ENCODE measurements at places on chromosomes 13 and 19. TPM values are rescaled to one million over a fixed set of nuclear protein-coding genes. Genes with fewer than 3 reads are reported as not detected.

The TBXA2R gene
- 4.8 TPM for total RNA-seq

The CD70 gene
- not detected for total RNA-seq

The ARMC6 gene
- total RNA-seq, result 42.8 TPM

The CLN5 gene
- total RNA-seq, result 38.4 TPM

The ZSCAN18 gene
- total RNA-seq, result 16.0 TPM

The LYPD5 gene
- total RNA-seq, result 0.43 TPM

The TMEM221 gene
- not detected for total RNA-seq

The FGF21 gene
- not detected for total RNA-seq

The SHISA2 gene
- not detected for total RNA-seq

The C19orf85 gene
- not detected for total RNA-seq

The SMIM44 gene
- not detected for total RNA-seq

The NCR1 gene
- not detected for total RNA-seq

DNA sequence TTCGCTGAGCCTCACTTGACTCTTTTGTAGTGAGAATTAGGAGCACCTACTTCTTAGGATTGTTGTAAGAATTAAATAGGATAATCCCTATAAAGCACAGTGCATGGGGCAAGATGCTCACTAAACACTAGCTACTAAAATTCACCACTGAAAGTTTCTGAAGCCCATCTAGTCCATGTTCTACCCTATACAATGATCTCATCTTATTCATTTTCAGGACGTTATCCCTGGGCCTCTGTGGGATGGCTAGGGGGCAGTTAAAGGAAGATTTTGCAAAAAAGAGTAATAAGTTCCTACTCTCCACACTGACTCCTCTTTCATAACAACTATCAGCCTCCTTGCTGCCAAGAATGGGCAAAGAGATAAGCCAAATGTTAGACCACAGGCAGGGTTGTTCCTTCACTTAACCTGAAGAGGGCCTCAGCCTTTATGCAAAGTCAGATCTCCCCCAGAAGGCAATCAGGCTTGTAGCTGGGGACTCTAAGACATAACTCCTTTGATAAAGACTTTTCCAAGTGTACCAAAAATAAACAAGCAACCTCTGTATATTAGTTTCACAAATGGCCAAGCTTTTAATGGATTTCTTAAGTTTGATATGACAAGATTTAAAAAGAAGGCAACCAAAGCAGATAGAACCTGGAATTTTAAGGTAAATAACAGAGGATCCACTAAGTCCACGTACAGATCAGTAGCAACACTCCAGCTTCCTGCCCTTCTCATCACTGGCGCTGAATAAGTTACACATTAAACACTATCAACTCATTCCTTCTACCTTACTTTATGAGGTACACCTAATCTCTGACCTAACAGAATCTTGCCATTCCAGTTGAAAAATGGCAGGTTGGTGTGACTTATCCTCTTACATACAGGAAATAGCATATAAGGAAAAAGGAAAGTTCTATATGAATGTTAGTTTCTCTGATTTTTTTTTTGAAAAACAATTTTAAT lies 44.4 kb downstream of the ELF1 start:
- peak; percentile 69 for DNase-seq

DNA sequence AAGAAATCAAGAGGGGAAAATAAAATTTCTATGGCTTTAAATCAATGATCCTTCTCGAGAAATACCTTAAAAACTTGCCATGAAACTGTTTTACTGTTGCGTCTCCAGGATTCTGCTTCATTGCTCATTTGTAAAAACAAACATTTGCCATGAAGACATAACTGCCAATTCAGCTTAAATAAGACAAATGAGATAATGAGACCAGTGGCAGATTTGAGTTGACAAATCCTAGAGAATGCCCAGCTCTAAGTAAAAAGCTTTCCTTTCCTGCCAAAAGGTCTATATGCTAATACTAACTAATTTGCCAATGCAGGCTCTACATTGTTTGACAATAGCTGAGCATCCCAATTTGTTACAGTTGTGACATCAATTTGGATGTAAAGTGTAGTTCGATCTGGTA lies 400.5 kb upstream of the PCDH9 start:
- no peak for DNase-seq

DNA sequence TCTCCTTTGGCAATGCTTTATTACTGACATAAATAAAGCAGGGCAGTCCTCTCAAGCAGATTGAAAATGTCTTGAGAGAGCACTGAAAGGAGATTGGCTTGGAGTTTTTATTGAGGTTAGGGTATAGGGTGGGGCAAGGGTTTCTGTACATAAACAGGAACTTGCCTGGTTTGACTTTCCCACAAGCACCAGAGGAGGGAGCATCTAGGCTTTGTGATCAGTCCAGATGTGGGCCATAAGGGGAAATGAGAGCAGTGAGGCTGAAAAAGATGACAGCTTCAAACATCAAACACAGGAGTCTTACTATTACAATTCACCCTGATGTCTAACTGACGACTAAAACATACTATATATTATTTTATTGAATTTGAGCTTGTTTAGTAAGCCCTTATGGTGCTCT lies 260.9 kb downstream of the MTUS2 start:
- peak; percentile 28 for DNase-seq

- no peak for DNase-seq
These were observed 15.0 kb downstream of the LRRC4B start for GRCh38 chr19:50553134-50553703.

- no peak for DNase-seq
These were observed 206.2 kb downstream of the URI1 start for GRCh38 chr19:30148039-30148790.

- DNase-seq, result no peak
These were observed 1519.6 kb downstream of the PCDH9 start for GRCh38 chr13:65710514-65710913.

DNA sequence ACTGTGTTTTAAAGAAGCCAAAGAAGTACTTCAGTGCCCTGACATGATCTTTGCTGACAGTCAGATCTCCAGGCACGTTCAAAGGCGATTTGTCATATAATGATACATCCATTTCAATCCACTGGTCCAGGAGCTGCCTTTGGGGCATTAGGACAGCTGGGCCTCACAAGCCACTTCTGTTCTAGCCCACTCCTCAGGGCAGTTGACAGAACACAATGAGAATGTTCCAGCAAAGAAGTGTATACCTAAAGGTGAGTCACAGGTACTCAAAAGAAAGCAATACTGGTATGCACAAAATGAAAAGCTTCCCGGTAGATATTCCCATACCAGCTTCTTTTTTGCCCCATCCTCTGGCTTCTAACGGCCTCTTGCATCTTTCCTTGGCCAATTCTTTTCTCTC lies 12.5 kb upstream of the MAP3K10 start:
- DNase-seq, result no peak

GRCh38 chr13:76813000-76813691 lies 73.1 kb downstream of the KCTD12 start:
- DNase-seq, result no peak

DNA sequence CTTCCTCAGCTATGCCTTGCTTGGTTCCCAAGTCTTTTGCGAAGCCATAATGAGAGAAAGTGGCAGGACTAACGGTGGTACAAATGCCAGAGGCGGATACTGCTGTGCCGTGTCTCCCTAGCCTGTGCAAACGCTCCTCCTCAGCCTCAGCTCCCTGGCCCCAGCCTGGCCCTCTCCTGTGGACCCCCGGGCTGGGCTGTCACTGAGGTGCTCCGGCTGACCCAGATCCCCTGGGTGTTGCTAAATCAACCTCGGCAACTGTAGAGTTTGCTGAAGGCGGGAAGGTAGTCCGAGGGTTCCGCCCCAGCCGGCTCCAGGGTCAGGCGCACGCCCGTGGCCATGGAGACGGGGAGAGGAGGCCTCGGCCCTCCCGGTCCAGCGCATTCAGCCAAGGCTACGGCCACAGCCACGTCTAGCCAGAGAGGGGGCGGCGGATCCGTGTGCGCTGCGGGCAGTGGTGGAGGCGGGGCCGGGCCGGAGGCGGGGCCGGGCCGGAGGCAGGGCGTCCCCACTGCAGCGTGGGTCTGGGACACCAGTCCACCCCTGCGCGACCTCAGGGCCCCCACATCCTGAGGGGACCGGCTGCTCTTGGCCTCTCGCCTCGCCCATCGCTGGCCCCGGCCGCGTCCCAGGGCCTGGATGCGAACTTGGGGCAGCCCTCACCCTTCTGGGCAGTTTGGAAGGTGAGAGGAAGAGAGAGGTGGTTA lies 16.4 kb upstream of the ZNF492 start:
- no peak for DNase-seq

DNA sequence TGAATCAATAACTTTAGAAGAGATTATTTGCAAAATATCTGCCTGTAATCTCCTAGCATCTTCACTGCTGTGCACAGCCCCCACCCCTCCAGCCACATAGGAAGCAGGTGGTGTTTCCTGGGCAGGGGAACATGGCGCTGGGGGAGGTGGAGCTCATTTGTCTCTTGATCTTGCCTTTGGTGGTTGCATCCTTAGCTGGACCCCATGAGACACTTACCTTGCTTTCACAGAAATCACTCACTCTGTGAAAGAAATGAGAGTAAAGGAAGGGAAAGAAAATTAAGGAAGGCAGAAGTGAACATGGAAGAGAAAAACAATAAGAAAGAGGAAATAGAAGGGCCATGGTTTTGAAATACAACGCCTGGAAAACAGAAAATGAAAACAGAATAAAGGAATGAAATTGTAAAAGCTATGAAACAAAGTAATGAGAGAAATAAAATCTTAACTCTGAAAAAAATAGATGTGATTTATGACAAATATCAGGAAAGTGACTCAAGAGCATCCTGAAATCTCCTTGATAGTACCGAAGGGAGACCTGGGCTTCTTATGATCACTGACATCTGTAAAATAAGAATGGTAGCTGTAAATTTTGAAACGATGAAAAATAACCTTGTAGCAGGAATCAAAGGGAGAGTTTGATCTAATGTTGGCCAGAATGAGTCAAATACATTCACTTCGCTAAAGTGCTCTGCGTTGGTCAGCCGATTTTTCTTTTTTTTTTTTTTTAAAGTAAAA lies 17.2 kb upstream of the RNASEH2B start:
- DNase-seq, result no peak

DNA sequence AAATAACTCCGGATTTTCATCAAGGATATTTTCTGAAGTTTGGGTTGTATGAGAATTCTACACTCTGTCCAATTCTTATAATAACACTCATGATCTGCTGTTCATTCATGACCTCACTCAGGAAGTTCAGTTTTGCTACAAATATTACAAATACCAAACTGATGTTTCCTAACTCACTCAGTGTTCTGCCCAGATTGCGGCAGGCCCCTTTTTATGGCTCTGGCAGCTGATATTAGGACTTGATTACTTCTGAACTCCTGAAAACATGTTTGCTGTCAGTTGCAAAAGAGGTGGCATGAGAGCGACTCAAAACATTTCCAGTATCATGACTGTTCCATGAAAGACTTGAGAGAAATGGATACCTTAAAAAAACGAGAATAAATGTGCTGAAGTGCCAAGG lies 188.0 kb downstream of the RGCC start:
- peak; percentile 94 for DNase-seq

GRCh38 chr13:66558506-66558905 lies 671.6 kb downstream of the PCDH9 start:
- DNase-seq, result no peak

DNA sequence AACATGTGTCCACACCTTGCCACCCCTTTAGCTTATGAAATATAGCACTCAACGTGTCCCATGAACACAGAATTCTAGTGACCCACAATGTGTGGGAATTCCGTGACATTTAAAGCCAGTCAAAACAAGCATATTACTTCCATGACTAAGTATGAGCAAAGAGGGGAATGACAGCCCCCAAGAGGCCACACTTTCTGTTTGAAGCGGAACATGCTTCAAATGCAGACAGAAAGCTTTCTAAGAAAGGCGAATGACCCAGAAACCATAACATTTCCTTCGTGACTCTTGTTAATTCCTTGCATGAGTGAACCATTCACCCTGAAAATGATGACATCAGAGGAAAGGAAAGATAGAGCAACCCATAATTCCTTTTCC lies 122.0 kb upstream of the FNDC3A start:
- DNase-seq, result peak; percentile 77

GRCh38 chr13:94917824-94918223 lies 205.5 kb upstream of the SOX21 start:
- DNase-seq, result no peak

- peak; percentile 28 for DNase-seq
These were observed 186.7 kb downstream of the STK24 start for GRCh38 chr13:98390086-98390715.

DNA sequence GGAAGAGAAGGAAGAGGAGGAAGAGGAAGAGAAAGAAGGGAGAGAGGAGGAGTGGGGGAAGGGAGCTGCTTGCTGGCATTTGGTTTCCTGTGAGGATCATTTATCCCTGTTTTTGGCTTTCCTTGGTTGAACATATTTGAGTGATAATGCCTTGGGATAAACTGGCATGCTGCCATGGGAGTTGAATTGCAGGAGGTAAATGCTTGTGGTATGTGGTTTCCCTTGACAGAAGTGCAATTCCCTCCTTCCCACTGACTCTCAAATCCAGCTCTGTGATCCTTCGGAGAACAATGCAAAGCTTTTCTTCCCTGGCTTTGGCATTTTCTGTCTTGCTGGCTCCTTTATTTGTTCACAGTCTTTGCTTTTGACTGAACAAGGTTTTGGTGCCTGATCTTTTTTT lies 27.2 kb upstream of the CBY2 start:
- peak; percentile 20 for DNase-seq

DNA sequence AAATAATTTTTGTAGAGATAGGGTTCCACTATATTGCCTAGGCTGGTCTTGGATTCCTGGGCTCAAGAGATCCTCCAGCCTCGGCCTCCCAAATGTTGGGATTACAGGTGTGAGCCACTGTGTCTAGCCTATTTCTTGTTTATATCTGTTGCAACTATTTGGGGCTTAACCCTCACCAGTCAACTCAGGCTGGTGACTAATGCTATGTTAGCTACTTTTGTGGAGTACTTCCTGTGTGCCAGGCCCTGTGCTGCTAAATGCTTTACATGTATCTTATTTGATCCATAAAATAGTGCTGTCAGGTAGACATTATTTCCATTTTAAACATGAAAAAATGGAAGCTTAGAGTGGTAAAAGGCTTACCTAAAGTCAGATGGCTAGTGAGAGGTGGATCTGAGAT lies 13.8 kb downstream of the CEACAM1 start:
- DNase-seq, result no peak

GRCh38 chr19:2032296-2032941 lies 16.9 kb upstream of the BTBD2 start:
- DNase-seq, result peak; percentile 90

GRCh38 chr13:37123337-37123736 lies 17.9 kb upstream of the CSNK1A1L start:
- no peak for DNase-seq

DNA sequence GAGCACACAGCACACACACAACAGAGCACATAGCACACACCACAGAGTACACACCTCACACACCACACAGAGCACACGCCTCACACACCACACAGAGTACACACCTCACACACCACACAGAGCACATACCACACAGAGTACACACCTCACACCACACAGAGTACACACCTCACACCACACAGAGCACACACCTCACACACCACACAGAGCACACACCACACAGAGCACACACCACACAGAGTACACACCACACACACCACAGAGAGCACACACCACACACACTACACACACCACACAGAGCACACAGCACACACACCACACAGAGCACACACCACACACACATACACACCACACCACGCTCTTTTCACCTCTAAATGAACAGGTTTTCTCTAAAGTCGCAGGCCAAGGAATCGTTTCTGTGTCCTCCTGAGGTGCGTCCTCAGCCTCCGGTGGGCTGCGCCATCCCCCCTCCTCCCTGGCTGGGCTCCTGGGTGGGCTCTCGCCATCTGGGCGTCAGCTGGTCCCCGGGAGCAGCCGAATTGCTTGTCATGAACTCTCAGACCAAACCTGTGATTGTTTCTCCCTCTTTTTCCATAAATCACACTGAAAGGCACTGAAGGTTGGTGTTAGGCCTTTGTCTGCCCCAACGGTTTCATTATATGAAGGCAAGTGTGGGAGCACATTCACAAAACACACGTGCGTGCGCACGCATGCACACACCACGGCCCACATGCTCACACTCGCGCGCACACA lies 37.4 kb downstream of the TMEM255B start:
- DNase-seq, result no peak

Data from fibroblast of villous mesenchyme (primary cell).